ENCODE measurements at places on chromosomes 2 and 18.

DNA sequence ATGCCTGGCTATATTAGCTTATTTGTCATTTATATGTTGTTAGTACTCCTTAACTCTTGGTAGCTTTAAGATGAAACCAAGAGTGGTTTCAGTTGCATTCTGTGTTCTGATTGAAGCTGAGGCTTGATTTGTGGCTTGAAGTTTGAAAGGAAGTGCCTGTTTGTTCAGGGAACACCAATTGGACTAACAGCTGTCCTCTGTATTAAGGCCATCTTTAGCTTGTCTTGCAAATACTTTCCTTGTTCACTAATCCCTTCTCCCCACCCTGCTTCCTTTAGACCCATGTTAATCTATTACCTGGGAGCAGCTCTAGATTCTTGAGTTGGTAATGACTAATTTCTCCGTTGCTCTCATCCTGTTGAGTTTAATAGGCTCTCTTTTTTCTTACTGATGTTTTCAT, 13.4 kb downstream of the ITGA6 start:
- DNase-seq = no peak

DNA sequence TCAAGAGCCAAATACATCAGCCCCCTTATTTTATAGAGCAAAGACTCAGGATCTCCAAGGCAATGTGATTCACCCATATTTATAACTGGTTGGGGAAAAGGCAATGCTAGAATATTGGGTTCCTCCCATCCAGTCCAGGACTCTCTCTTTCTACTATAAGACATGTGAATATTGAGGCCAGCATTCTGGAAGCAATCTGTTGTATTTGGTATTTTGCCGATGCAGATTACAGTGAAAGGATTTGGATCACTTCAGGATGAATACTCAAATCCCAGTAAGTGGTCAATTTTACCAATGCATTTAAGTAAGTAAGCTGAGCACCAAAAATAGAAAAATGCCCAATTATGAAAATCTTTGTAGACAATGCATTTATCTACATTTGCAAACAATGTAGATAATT, 1834.7 kb upstream of the PIK3C3 start:
- DNase-seq = no peak

DNA sequence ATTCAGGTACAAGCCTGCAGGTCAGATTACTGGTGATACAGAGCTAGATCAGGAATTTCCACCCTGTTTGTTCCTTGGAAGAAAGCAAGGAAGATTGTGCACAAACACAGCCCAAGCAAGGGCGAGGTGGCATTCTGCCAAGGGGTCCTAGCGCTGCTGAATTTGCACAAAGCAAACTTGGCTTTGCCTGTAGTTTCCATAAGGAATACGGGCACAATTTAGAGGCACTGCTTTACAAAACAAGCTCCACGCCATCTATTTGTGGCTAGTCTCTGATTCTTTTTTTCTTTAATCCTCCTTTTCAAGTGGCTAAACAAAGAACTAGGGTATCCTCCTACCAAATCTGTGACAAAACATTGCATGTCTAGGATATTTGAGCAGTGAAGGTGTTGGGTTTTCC, 195.5 kb upstream of the ACVR2A start:
- DNase-seq = no peak

DNA sequence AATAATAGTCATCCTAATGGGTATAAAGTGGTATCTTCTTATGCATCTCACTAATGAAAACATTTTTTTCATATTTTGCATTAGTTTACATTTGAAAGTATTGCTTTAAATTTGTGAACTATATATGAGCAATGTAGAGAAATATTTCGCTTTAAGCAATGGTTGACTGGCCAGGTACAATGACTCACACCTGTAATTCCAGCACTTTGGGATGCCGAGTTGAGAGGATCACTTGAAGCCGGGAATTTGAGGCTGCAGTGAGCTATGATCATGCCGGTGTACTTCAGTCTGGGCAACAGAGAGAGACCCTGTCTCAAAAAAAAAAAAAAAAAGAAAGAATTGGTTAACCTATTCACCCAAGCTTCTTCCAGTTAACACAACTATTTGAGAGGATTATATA, 15.1 kb downstream of the ZCCHC2 start:
- no peak for DNase-seq

- DNase-seq = no peak
These were observed 42.1 kb downstream of the BOD1L2 start for GRCh38 chr18:57188851-57189557.

- peak; percentile 60 for DNase-seq
These were observed 261.0 kb upstream of the CXCR4 start for GRCh38 chr2:136378712-136379595.

DNA sequence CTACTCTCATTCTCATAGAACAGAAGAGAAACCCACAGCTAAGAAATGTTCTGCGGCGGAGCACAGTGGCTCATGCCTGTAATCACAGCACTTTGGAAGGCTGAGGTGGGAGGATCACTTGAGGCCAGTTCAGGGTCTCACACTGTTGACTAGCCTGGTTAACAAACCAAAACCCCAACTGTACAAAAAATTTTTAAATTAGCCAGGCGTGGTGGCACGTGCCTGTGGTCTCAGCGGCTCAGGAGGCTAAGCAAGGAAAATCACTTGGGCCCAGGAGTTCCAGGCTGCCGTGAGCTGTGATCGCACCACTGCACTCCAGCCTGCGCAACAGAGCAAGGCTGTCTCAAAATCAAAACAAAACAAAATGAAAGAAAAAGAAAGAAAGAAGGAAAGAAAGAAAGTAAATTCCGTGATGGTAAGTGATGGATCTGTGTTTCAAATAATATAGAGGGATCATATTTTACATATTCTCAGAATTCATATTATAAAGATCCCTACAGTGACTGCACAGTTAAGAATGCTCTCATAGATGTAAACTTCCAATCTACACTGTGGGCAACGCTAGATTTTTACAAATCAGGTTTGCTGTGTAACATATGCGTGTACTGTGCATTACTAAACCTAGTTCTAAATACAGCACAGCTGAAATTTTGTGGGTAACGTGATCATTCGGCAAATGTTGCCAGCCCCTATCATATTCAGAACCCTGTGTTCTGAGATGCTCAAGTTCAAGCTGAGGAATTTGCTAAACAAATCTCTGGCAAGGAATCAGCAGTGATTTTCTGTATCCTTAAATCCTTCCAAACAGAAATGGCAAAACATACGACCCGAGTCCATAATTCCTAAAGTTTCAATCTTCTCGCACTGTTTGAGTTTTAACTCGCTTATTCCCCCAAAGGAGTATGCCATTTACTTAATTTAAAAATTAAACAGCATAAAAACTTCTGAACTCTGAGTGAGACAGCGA, 1.2 kb upstream of the RAB12 start:
- no peak for DNase-seq

DNA sequence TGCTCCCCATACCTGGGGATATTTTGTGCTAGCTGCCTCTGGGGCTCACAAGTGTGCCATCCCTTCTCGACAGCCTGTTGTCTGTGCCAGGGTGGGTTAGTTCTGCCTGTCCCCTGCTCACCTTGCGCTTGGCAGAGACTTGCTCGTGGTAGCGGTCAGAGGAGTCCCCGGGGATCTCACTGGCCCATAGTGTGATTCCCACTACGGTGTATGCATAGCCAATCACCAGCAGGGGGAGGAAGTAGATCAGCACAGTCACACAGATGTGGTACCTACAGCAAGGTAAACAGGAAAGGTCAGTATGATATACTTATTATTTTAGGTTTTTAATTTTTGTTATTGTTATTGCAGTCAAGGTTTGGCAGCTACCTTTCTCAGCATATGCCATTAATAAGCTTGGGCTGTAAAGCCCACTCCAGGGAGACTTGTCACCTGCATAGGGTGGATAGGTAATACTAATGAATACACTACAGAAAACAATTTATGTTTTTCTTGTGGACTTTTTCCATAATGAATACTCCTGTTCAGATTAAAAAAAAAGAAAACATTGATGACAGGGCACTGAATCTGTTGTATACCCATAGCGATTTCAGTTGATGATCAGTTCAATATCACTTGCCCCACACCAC, 95.2 kb downstream of the POLE4 start:
- no peak for DNase-seq

DNA sequence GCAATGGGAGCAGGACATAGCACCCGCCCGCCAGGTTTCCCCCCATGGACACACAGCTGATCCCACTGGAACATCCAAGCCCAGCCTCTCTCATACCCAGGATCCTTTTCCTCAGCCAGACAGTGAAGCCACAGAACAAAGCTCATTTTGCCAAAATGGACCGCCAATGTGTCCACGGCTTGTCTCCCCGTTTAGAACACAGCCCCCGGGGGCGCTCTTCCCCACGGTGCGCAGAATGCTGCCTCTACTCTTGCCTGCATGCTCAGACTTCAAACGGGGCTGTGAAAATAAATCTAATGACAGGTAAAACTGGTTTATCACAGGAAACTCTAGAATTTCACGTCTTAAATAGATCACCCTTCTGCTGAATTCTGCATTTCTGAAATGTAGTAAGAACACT, 548.5 kb upstream of the ID2 start:
- no peak for DNase-seq

DNA sequence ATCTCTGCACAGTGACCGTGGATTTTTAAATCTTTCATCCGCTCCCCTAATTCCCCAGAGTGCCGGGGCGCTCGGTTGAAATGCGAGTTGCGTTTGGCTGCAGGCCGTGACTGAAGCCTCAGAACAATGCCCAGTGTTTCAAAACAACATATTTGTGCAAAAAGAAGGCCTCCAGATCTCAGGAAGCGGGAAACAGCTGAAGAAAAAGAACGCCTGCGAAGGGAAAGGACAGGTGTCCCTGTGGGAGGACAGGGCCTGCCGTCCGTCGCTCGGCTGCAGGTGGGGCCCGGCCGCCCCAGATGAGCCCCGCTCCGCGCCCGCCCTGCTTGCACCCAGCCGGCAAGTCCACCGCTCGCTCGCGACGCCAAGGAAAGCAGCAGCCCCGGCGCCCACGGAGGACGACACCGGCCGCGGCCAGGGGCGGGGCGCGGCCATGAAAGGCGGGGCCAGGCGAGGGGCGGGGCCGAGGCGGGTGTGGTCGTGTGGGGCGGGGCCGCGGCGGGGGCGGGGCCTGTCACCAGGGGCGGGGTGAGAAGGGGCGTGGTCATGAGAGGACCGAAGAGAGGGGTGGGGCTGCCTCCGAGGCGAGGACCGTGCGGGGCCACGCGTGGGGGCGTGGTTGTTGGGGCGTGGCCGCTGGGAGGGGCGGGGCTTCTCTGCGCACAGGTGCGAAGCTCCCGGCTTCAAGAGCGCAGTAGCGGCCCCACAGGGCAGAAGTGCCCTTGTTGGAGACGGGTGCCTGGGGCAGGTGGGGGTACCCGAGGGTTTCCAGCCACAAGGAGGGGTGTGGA, 17.6 kb upstream of the BOK start:
- peak; percentile 14 for DNase-seq

DNA sequence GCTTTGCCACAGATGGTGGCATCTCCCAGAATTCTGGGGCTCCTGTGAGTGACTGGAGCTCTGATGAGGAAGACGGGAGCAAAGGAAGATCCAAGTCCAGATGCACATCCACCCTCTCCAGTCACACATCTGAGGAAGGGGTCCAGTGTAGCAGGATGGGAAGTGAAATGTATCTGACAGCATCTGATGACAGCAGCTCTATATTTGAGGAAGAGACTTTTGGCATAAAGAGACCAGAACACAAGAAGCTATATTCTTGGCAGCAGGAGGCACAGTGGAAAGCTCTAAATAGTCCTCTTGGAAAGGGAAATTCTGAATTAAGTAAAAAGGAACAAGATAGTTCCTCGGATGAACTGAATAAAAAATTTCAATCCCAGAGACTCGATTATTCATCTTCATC, 23.5 kb upstream of the C1GALT1C1L start:
- no peak for DNase-seq

DNA sequence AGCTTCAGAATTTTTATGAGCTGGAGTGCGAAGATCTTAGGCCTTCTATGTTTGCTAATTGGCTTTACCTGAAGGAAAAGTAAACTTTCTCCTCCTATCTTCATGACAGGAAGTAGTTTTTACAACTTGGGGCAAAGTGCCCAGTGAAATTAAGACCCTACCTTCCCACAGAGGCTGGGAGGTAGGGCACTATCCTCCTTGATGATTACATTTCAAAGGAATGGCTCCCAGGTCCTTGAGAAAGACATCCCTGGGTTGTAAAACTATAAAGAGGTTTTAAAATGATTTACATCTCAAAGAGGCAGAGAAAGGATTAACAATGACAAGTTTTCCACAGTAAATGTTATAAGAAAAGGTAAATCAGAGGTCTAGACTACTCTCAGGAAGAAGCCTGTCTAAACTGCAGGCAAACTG, 155.8 kb downstream of the CDH7 start:
- no peak for DNase-seq

DNA sequence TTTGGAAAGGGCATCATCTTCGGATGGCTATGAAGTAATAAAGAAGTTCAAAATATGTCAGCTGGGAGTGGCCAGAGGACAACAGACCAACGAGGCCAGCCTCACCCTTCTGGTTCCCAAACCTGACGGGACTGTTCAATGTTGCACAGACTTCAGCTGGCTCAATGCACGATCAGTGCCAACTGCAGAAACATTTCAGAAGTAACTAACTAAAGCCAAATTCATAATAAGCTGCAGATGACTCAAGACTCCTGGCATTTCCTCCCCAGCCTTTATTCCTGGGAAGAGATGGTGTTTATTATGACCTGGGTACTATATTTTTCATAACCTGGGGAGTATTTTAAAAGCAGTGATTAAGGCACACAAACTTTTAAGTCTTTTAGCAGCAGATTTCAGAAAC, 3.8 kb upstream of the ATP6V1C2 start:
- DNase-seq = no peak

- no peak for DNase-seq
These were observed 79.1 kb downstream of the TRIB2 start for GRCh38 chr2:12795851-12796250.

GRCh38 chr2:16247326-16248122, 307.2 kb downstream of the MYCN start:
- DNase-seq = no peak

DNA sequence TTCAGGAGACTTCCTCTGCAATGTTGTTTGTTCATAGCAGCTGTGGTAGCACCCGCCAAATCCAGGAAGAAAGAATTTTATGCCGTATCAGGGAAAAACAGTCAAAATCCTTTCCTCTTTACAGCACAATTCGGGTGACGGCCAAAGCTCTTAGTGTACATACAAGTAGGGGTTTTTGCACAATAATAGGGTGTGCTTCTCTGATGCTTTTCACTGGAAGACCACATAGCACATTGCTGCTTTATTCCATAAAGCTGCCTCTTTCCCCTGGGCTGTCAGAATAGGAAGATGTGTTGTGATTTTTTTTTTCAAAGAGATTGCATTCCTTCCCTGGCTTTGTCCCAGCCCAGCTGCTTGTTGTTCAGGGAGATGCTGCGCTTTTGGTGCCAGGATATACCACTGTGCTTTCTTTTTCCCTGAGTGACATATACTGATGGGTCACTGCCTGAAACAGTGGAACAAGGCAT, 27.2 kb upstream of the LANCL1 start:
- no peak for DNase-seq
